ENCODE measurements at places on chromosomes 7 and 10.

DNA sequence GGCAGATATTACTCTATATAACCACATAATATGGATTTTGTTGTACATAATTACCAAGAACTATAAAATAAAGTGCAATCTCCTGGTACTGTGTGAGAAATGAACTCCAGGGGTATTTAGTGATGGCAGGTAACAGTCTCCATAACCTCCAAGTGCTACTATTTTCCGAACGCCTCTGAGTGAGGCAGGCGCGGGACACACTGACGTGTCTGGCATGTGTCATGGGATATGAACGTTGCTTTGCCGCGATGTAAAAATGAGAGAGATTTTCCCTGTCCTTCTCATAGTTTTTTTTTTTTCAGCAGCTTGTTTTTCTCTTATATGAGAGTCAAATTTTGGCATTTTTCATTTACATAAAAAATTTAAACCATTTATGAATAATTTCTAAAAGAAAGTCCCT lies 3.6 kb downstream of the ADARB2 start:
- DNase-seq: no peak

DNA sequence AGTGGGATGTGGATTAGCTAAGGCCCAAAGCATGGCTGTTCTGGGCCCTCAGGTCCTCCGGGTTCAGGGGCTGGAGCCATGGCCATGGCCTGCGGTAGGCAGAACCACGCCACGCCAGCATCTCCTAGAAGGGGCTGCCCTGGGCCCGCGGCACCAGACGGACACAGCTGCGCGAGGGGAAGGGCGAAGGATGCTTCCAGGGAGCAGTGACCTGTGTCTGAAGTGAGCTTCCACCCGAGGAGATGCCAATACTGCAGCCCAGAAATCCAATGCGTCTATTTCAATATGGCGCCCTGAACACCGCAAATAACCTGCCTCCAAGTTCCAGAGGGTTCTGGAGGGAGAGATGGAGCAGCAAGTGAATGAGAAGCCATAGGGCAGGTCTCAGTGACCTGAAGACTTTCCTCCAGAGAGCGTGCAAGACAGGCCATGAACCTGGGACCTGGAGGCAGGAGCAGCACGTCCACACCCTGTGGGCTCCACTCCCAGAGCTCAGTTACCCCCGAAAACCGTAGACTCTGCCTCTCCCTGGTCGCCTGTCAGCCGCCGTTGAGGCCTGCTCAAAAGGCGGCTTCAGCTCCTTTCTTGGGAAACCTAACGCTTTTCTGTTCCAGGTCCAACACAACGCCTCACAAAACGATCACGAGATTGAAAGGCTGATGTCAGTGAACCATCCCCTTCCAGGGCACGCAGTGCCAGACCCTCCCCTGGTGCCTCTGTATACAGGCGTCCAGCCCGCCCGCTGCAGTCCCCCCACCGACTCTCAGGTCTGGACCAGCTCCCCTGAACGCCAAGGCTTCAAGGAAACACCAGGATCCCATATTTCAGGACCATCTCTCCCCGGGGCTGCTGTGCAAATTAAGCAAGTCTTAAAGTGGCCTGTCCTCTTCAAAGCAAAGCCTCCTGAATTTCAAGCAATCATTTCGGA lies 37.4 kb downstream of the AMZ1 start:
- DNase-seq: no peak

- DNase-seq: no peak
Measured at GRCh38 chr10:89162596-89162995, 44.5 kb downstream of the CH25H start.

- no peak for DNase-seq
Measured at GRCh38 chr10:123607386-123607785, 58.8 kb upstream of the GPR26 start.

DNA sequence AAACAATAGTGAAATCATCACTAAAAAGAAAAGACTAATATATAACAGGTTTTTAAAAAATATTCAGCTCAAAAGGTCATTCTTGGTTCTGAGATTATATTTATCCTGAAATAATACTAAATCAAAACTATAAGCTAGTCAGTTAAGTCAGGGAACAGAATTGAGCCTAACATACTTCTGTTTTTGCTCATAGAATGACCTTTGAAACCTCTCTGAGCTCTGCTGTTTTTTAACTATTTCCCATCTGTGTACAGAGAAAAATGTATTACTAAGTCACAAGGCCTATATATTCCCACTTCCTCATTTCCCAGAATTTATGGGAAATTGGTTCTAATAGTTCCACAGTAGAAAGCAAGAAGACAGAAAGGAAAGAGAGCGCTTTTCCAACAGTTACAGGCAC lies 346.8 kb upstream of the ETV1 start:
- DNase-seq: no peak

GRCh38 chr7:18265611-18266281 lies 229.8 kb upstream of the HDAC9 start:
- no peak for DNase-seq

DNA sequence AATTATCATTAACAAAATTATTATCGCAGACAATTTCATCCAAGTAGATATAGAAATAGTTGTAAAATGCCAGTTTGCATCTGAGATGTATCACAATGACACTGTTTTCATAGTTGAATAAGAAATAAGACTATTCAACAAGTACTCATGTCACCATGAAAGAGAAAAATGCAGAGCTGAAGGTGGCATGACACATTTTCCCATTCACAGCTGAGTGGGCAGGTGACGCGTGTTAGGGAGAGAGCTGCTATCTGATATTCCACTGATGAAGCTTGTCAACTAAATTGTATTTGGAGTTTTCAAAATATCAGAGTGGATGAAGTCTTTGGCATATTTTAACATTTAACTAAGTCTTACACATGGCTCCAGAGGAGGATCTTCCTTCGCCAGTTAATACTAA lies 70.3 kb upstream of the HDAC9 start:
- DNase-seq: no peak

DNA sequence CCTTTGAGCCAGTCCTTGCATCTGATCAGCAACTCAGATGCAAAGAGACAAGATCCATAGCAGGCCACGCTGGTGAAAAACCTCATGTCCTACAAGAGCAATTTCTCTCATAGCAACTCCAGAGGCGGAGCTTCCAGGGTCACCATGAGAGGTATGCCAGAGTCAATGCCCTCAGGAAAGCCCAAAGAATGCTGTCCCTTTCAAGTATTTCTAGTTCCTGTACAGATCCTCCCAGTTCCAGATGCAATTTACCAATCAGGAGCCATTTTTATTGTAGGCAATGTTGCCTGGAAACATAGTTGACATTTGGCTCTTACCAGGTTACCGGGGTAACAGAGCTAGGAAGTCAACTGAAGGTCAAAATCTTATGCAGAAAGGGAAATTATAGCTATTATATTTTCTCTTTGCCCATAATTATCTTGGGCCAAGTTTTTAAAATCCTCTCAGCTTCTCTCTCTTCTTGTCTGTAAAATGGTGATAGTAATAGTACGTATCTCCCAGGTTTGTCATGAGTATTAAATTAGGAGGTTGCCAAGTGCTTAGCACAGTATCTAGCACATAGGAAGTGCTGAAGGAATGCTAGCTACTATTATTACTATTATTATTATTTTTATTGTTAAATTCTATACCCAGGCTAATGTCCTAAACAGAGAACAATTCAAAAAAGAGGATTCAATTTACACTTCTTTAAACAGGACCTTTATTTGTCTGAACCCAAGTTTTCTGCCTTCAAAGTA lies 46.3 kb upstream of the TM9SF3 start:
- no peak for DNase-seq

DNA sequence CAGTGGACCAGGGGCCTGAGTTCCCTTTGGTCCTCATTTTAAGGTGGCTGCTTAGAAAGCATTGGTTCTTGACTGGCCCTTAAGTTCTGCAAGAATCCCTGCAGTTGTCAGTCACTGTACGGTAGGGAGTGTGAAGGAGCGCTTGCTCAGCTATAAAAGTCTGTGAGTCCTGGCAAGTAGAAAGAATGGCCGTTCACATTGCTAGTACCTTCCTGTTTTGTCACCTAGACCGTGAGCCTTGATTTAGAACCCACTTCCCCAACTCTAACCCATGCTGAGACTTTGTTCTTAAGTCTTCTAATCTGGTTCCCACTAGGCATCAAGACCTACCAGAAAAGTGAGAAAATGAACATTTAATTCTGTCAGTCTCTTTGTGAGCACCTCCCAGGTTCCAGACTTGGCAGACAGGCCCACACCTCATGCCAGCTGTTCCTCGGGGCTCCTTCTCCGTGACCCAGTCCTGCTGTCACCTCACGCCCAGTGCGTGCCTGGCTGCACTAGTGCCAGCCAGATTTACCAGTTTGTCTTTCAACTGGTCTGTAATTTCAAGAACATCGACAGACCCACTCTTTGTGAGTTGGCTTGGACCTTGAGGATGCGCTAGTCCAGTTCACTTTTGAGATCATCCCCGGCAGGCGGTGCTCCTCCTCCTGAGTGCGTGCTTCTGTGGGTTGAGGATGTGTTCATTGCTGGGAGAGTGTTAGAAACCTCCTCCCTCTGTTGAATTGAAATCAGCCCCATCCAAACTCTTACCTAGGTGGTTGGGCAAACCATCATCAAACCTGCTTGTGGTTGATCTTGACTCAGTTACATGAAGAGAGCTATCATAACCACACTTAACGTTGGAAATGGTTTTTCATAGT lies 78.5 kb downstream of the SHH start:
- DNase-seq: peak; percentile 16

GRCh38 chr7:130070861-130071622 lies 708 bp downstream of the KLHDC10 start:
- DNase-seq: no peak

DNA sequence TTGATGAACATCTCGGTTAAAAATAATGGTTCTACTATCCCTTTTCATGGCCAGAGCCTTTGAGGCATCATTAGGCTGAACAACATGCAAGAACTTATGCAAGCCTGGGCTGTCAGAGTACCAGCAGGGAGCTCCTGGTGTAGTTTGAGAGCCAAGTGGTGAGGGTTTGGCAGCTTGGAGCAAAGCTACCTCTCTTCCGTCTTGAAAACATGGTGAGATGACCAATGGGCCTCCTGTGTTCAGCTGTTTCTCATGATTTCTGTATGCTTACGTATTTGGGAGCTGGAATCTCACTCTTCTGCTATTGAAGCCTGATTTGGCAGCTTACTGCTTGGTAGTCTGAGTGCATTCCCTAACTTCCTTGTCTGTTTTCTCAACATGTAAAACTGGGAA lies 150.4 kb downstream of the CXCL12 start:
- no peak for DNase-seq

DNA sequence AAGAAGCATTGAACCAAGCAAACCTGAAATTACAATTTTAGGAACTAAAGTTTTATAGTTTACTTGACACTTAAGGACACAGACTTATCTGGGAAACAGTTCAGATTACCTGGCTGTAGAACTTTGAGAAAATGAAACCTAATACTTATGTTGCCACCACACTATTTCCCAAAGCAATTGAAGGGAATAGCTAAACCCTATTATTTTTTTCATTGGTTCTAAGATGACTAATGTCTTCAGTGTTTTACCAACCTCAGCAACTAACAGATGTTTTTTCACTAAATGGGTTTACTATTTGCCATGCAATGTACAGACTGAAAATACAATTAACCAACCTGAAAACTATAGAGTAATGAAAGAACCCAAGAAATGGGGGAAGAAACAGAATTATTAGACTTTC lies 689.6 kb downstream of the SORCS1 start:
- no peak for DNase-seq

DNA sequence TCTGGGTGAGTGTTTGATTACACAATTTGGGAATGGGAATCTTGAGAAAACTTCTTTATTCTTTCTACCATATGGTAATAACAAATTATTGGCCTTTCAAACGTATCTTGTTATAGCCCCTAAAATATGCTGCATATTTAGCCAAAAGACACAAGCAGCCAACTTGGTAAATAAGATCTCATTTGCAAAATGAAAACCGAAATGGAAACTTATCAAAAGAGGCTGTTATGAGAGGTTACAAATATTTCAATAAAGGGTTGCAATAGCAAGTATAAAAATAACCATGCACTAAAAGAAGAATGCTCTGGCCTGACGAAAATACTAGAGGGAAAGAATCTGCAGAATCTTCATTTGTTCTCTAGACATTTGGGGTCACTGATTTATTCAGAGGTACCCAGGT lies 259.5 kb upstream of the LRRN3 start:
- no peak for DNase-seq
